ENCODE measurements at places on chromosomes 12 and 14.
A peak's percentile ranks its signal among the peaks of the same experiment; 100 is the strongest.

DNA sequence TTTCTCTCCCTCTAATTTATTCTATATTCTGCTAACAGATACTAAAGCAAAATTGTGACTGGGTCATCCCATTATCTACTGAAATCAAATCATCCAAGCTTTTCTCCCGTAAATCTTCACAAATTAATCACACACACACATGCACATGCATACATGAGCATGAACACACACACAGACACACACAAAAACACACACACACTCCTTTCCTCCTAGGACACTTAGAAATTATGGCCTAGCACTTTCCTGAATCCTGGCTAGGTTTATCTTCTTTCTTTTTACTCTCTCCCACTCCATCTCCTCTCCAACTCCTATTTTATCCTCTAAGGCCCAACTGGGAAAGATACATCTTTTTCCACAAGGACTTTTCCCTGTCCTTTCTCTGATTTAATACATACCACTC lies 255.6 kb upstream of the G2E3 start:
- no peak for DNase-seq

- no peak for DNase-seq
Measured at GRCh38 chr12:10304161-10304574, 3.5 kb upstream of the KLRD1 start.

- no peak for DNase-seq
Measured at GRCh38 chr14:80844872-80845271, 96.7 kb downstream of the CEP128 start.

DNA sequence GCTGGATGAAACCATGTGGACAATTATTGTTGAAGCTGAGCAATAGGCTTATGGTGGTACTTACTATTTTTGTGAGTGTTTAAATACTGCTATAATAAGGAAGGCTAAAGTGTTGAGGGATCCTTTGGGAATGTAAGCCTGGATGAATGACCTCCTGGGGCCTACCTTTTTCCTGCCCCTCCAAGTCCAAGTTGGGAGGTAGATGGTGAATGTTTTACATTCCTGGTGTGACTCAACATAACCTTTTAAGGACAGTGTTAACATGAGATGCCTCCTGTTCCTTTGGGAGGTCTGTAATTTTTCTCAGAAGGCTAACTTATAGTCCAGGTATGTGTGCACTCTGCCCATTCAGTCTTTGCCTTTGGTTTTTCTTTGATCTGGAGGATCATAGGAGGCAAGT lies 315.9 kb downstream of the NRXN3 start:
- DNase-seq: peak; percentile 26
